ENCODE measurements at places on chromosomes 4 and X.
A peak's percentile ranks its signal among the peaks of the same experiment; 100 is the strongest.

GRCh38 chr4:132860976-132861375 is 288.1 kb upstream of the PCDH10 start:
- no peak for DNase-seq

DNA sequence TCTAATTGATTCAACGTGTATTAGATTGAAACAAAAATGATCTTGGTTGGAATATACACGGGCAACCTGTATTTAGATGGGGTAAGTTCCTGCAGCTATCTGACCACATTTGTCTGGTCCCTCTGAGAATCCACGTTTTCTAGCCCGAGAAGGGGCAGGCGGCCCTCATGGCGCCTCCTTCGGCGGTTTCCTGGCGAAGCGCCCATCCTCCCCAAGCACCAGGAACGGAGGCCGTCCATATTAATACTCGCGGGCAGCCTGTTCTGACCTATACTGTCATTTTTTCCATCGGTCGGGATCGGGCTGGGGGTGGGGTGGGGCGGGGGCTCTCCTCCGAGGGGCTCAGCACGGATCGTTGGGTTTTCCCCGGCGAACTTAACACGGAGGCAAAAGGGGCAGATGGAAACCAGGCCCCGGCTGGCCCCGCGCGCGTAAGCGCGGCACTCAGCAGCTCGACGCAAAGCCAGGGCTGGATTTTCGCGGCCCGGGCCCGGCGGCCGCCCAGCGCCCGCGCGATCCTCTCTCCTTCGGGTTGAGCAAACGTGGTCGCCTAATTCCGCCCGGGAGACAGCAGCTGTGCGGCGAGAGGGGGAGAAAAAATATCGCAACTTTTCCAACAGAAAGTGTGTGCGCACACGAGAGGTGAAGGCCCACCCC is 77.2 kb upstream of the BCOR start:
- no peak for DNase-seq

DNA sequence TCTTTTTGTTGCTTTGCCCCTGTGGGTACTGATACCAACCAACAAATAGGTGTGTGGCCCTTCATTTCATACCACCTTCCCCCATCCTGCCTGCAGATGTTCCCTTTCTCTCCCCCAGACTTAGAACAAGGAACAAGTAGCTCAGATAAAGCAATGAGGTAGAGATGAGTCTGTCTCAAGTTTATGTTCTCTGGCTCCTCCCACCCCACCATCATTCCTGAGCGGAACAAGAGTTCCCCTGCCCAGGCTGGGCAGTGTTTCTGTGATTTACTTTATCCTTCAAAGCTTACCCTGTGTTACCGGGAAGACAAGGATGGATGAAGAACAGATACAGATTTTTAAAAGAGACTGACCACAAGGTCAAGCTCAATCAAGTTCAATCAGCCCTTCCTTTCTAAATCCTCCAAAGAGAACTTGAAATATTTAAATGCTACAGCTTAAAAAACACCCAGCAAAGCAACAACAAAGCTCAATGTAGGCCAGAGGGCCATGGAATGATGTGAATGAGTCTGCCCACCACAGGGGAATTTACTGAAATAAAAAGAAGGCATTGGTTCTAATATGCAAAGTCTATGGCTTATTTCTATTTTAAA is 80.1 kb upstream of the UCP1 start:
- no peak for DNase-seq

GRCh38 chrX:104728456-104728855 is 162.5 kb downstream of the IL1RAPL2 start:
- no peak for DNase-seq

DNA sequence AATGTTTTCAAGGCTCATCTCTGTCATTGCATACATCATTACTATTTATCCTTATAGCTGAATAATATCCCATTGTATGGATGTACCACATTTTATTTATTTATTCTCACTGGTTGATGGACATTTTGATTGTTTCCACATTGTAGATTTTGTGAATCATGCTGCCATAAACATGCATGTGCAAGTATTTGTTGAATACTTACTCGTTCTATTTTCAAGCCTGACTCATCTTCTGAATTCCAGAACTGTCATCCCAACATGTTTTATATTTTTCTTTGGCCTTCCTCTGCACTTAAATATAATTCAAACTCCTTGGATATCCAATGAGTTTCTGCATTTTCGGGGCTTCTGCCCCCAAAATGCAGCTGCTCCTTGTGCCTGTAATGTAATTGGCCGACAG is 77.6 kb downstream of the MXRA5 start:
- no peak for DNase-seq

- DNase-seq = no peak
Measured at GRCh38 chr4:112897543-112897942, 151.9 kb upstream of the ANK2 start.

DNA sequence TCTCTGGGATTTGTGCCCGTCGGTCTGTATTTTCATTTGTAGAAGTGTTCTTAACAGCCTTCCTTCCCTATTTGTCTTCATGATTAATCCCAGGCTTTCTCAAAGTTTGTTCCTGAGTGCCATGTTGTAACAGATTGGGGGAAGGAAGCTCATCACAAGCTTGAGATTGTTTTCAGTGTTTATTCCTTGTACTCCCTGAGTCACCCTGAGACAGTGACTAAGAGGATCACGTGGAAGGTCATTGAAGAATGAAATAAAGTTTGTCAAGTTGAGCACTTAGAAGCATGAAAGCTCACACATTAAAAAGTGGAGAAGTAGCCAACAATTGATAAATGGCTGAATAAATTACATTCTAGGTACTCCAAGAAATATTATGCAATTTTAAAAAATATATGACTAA is 153.5 kb upstream of the FAM241A start:
- no peak for DNase-seq

- DNase-seq = no peak
Measured at GRCh38 chrX:111411557-111411956, 435 bp downstream of the DCX start.

GRCh38 chr4:123777373-123777772 is 380.8 kb downstream of the SPRY1 start:
- no peak for DNase-seq

- DNase-seq = no peak
Measured at GRCh38 chrX:24876530-24877287, 139.1 kb downstream of the ARX start.

- no peak for DNase-seq
Measured at GRCh38 chr4:94743838-94744237, 13.9 kb upstream of the BMPR1B start.

GRCh38 chrX:45749375-45749774 is 548.7 kb upstream of the DIPK2B start:
- no peak for DNase-seq

GRCh38 chr4:57314636-57315035 is 204.5 kb upstream of the IGFBP7 start:
- no peak for DNase-seq

- no peak for DNase-seq
Measured at GRCh38 chr4:99633772-99634171, 23.9 kb downstream of the C4orf54 start.

DNA sequence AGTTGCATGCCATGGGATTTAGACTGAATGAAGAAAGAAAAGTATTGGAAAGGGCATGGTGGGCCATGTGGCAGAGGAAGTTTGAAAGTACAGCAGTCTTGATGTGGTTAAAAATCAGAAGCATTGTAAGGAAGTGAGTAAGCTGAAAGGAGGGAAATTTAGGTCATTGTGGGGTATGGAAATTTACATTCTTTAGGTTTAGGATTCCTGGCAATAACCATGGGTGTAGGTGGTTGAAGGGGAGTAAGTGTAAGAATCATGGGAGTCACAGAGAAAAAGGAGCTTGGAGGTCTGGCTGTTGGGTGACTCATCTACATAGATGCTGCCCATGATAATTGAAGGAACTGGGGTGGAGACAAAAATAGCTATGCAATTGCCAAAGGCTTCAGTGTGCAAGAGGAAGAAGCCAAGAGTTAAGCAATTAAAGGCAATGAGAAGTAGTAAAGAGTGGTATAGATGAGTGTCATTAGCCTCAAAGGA is 243.8 kb upstream of the LDB2 start:
- DNase-seq = no peak

GRCh38 chrX:39227371-39227770 is 426.1 kb downstream of the MID1IP1 start:
- DNase-seq = no peak

DNA sequence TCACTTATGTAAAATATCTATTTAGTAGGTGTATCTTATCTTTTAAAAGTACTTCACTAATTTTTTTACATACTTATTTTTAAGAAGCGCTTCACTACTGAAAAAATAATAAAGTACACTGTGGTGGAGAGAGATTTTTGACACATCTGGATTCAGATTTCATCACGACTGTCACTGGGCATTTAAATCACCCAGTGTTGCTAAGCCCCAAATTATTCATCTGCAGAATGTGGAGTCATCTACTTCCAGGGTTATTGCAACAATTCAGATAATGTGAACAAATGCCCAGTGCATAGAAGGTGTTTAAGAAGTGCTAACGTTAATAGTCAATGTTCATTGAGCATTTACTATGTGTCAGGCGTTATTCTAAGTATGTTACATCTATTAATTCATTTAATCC is 41.8 kb downstream of the AASDH start:
- no peak for DNase-seq

- DNase-seq = no peak
Measured at GRCh38 chr4:48090621-48091020, 43.4 kb downstream of the TXK start.

GRCh38 chr4:3311095-3311372 is 18.2 kb downstream of the RGS12 start:
- no peak for DNase-seq

DNA sequence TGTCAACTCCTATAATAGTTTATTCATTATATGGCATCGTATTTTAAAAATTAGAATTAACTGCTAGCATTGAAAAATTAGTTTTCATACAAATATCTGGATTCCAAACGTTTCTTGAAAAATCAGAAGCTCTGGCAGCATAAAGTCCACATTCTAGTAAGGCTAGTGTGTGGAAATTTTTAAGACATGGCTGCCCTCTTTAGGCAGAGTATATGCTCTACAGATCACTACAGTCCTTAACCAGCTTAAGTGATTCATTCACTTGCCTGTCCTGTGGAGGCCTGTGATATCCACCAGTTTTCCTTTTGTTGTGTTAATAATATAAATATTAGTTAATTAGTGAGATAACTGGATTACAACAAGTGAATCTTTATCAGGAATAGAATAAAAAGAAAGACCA is 287.2 kb downstream of the OPHN1 start:
- DNase-seq = no peak

DNA sequence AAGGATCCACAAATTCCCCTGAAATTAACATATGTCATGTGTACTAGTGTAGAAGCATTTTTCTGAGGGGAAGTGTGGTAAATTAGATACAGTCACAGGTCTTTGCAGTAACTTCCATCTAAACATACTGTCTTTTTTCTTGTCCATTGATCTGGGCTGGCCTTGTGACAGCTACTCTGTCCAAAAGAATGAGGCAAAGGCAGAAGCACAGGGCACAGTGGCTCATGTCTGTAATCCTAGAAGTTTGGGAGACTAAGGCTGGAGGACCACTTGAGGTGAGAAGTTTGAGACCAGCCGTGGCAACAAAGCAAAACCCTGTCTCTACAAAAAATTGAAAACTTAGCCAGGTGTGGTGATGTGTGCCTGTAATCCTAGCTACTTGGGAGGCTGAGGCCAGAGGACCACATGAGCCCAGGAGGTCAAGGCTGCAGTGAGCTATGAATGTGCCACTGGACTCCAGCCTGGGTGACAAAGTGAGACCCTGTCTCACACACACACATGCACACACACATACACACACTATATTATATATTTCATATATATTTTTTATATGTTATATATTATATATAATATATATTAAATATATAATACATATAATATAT is 47.6 kb downstream of the HAND2 start:
- DNase-seq = no peak

DNA sequence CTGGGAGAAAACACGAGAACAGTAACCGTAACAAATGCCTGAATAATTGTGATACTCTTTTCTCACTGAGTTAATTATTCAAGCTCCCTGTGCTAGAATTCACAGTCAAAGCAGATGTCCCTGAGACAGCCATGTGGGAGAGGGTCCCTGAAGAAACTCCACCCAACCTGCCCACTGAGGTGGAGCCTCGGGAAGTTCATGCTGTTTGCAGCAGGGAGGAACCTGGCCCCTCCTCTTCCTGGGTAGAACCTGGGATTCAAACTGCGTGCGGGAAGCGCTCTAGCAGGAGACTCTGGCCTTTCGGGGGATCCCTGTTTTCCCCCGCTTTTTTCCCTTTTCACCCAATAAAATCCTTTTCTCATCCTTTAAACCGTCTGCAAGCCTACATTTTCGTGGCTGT is 20.2 kb upstream of the RHOH start:
- no peak for DNase-seq

DNA sequence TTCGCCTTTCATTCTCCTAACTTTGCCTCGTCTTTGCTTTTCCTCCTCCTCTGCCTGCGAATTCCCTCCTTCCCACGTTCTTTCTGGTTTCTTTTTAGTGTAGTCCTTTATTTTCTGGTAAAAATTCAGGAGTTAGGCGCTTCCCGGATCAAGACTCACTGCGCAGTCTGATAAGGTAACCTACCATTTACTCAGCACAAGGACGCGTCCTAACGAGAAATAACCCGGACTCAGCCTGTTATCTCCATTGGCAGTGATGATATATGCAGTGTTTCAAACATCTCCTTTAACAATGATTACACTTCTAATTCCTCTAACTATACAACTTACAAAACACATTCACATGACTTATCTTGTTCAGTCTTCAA is 357 bp upstream of the ETNPPL start:
- DNase-seq = peak; percentile 40

- DNase-seq = no peak
Measured at GRCh38 chrX:74656079-74656745, 41.8 kb upstream of the RLIM start.

DNA sequence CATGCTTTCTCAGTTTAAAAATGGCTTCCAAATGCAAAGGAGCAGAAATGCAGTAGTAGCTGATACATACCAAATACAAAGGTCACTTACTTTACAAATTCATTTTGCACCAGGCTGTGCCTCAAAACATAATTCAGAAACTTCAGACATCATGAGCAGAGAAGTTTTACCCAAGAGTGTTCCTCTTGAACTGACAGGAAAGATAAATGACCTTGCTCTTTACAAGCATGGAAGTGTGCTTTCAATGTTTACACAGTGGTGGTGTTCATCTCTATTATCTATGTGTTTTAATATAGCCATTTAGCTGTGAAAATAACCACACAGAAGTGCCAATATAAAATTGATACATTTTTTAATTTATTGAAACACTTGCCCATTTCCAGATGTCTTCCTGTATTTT is 383.4 kb downstream of the ANKRD50 start:
- DNase-seq = no peak

GRCh38 chr4:53043055-53043454 is 180.9 kb downstream of the RASL11B start:
- DNase-seq = no peak

DNA sequence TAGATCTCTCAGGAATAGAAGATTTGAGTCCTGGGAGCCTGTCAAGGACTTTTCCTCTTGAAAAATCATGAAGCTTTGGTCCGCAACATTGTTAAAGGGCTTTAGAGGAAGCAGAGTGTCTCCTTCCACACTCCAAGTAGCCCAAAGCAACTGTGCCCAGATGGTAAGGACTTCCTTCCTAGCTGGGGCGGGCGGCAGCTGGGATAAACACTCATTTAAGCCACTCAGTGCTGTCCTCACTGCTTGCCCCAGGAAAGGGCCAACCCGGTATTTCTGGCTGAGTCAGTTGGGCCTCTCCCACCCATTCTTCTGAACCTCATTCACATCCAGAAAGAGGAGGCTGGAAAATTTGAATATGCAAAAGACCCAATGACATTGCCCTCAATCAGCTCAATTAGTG is 144.3 kb downstream of the CHIC2 start:
- DNase-seq = no peak

GRCh38 chr4:100379583-100380105 is 138.2 kb downstream of the EMCN start:
- DNase-seq = no peak

GRCh38 chrX:100090931-100091330 is 319.1 kb downstream of the PCDH19 start:
- no peak for DNase-seq
